ENCODE measurements at places on chromosomes 6 and 20.

DNA sequence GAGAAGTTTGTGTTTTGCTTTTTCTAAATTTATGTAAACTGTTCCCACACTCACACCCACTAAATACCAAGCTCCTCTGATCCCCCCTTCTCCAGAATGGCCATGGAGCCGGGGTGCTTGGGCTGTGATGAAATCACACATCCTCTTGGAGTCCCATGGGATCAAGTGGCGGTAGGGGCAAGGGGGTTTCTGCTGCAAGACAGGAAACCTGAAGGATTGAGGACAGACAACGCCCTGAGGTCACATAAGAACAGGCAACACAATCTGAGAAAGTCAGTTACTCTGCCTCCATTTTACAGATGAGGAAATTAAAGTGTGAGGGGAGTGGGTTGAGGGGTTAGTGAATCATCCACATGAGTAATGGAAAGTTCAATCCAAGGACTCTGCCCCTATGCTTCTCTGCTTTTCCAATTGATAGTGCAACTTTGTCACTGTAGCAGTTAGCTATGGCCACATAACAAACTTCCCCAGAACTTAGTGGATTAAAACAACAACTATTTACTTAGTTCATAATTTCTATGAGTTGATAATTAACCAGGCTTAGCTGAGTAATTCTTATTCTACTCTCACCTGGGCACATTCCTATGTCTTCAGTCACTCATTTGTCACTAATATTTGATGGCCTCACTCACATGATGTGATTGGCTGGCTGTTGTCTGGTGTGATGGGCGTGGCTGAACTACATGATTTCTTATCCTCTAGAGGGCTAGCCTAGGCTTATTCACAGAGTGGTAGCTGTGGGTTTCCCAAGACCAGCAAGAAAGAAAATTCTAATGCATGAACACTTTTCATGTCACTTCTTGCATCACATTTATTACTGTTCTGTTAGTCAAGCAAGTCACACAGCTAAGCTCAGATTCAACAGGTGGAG lies 311.1 kb upstream of the RNF24 start:
- no peak for DNase-seq

- peak; percentile 64 for DNase-seq
These were observed 82.3 kb downstream of the CNBD2 start for GRCh38 chr20:36050436-36051317.

DNA sequence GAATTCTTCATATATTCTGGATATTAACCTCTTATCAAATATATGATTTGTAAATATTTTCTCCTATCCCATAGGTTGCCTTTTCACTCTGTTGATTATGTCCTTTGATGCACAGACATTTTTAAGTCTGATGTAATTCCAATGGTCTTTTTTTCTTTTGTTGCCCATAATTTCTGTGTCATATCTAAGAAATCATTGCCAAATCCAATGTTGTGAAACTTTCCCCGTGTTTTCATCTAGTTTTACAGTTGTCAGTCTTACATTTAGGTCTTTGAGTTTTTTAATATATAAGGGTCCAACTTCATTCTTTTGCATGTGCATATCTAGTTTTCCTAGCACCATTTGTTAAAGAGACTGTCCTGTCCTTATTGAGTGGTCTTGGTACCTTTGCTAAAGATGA lies 111.5 kb downstream of the SESN1 start:
- DNase-seq, result no peak

DNA sequence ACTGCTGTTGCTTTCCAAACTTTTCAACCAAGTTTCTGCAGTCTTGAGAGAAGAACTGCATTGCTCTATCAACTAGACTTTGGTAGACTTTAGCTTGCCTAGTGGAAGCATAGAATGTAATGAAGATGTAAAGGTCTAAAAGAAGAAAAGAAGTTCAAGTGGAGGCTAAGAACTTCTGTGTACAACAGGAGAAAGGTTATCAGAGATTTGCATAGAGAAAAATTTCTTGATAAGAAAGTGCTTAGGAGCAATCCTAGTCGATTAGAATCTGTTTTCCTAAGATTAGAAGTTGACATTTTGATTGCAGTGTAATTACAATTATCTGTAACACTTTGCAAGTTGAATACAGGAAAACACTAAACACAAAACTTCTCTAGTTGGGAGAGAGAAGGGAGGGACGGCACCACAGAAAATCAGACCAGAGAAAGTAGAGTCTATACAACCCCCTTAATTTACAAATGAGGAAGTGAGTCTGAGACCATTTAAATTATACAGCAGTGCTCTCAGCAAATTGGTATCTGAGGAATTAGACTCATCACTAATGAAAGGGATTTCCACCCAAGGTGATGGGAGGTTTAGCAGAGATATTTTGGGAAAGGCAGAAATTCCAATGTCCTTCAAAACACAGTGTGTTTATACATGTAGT lies 194.3 kb upstream of the MARCKS start:
- DNase-seq, result no peak

DNA sequence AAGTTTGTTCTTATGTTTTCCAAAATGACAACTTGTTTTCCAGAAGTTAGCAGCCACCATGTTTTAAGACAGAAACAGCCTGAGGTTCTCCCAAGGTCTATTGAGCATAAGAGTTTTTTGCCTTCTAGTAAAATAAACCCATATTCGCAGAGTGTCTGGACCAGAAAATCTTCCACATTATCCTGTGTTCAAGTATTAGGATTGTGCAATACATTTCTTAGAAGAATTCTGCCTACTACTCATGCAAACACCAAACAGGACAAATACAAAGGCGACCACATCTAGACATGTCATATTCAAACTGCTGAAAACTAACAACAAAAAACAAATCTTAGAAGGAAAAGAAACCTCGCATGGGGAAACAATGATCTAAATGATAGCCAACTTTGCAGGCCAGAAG lies 145.4 kb upstream of the AHI1 start:
- DNase-seq, result no peak

- DNase-seq, result no peak
These were observed 538.2 kb upstream of the EYS start for GRCh38 chr6:66245231-66245630.

- no peak for DNase-seq
These were observed 87.7 kb downstream of the THEMIS start for GRCh38 chr6:127812985-127813698.

- DNase-seq, result no peak
These were observed 112.6 kb upstream of the AFDN start for GRCh38 chr6:167714152-167714551.

DNA sequence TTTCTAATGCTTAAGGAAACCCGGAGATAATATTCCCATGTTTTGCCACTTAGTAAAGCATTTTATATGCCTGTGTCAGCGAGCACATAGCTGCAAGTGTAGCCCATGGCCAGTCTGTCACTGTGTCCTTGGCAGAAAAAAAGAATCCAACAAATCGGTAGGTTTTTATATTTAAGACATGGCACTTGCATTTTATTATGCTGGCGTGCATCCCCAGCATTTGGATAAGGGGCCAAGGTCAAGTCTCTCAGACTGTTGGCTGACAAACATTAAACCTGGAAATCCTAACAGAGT lies 1.2 kb upstream of the ZNF184 start:
- no peak for DNase-seq

DNA sequence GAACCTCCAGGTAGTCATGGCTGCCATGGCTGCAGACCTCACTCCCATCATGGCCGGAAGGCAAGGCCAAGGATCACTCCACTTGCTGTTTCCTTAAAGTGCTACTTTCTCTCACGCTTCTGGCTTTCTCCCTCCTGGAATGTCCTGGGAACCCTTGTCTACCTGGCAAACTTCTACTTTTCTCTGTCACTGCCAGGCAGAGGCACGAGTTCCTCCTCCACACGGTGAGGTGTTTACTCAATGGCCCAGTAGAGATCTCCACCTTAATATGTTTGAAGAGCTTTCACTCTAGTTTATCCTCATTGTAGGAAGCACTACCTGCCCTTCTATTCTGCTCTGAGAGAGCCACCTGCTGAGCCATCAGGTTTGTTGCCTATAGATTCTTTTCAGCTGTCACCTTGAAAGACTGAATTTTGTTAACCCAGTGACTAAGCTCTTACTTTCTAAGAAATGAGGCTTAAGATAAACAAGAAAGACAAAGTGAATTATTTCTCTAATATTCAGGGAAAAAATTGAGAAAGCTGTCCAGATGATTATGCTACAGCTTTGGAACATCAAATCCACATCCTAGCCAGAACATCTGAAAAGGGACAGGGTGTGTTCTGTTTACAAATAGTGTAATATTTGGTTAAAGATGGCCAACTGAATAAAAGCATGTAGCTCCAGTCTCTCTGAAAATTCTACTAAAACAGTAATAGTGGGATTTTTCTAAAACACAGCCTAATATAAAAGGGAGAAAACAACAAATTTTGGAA lies 54.9 kb downstream of the PLAGL1 start:
- DNase-seq, result no peak

DNA sequence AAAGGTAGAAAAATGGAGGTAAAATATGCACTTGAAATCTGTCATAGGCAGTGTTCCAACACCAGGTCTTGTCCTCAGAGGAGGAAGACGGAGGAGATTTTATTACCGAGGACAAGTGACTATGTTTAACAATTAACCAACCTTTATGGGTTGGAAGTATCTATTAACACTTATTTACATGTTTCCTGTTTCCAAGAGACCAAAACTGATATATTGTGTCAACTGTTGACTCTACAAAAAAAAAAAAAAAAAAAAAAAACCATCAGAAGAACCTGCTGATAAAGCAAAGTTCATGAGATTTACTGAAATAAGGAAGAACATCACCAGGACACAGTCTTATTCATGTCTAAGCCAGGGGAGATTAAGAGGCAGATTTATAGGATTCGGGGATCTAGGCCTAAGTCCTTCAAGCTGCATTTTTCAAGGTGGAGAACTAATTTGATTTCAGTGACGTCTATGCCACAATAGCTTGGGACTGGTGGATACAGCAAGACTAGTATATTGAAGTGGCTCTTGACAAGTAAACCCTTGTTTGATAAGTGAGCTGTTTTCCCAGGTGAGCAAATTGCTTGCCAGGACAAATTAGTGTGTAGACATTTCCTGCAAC lies 126.6 kb upstream of the NAA20 start:
- peak; percentile 14 for DNase-seq

GRCh38 chr6:38943964-38944363 lies 104.6 kb upstream of the GLP1R start:
- DNase-seq, result no peak
